PC-3 (cell line): ENCODE measurements at places on chromosomes 5 and 9. TPM values are rescaled to one million over a fixed set of nuclear protein-coding genes. Genes with fewer than 3 reads are reported as not detected.
A peak's percentile ranks its signal among the peaks of the same experiment; 100 is the strongest.

DNA sequence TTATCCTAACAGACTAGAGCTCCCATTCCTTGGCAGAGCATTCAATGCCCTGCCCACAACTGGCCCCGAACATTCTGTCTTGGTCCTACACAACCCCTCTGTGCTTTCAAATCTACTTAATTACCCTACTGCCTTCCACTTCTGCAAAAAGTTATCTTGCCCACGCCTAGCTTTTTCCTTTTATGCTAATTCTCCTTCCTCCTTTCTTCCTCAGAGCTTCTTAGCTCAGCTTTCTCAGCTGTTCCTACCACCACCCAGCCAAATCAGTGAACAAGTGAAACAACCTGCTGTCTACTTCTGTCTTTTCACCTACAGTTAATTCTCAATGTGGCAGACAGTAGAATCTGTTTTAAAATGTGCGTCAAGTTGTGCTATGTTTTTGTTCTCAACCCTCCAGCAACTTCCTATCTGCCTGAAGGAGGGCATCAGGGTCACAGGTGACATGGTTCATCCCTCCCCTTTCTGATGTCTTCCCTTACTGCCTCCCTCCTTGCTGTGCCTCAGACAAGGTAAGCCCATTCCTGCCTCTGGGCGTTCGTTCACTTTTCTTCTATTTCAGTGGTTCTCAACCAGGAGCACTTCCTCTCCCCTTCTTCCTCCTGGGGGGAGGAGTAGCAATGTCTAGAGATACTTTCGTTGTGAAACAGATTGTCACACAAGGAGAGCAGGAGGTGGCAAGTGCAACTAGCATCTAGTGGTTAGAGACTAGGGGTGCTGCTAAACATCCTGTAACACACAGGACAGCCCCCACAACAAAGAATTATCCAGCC lies 1.3 kb upstream of the REEP5 start:
- no peak overlapping the region for H3K27ac ChIP-seq
- H3K27me3 ChIP-seq, result no peaks in the 10 kb centered on the region
- no peaks in the 10 kb centered on the region for H3K36me3 ChIP-seq
- no peak for DNase-seq

GRCh38 chr5:121366515-121366914 lies 485.2 kb upstream of the FTMT start:
- DNase-seq, result peak; percentile 80
- H3K4me3 ChIP-seq, result no peak overlapping the region
- peak overlapping the region; percentile 30; the same call in 1 of the 2 replicates for H3K27ac ChIP-seq
- H3K36me3 ChIP-seq, result no peaks in the 10 kb centered on the region
- H3K27me3 ChIP-seq, result no peaks in the 10 kb centered on the region

DNA sequence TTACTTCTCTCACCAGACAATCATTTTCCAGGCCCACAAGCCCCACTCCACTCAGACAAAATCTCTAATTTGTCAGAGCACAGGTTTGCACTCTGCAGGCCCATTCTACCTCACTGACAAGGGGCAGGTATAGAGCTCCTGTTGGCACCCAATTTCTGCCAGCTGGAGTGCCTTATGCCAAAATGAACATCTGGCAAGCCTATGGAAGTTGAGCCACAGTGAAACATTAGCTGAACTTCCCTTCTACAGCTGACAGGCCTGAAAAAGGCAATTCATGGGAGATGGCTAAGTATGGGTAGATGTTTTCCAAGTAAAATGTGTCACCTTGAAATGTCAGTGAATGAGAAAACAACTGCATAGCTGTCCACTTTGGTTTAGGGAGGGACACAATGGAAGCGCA lies 87.0 kb downstream of the SPOCK1 start:
- H3K27me3 ChIP-seq, result no peaks in the 10 kb centered on the region
- no peak overlapping the region for H3K4me3 ChIP-seq
- no peak for DNase-seq
- H3K4me1 ChIP-seq, result peaks cover 8% of the 10 kb centered on the region; the same call in 1 of the 2 replicates
- no peak overlapping the region for H3K27ac ChIP-seq
- no peaks in the 10 kb centered on the region for H3K36me3 ChIP-seq

DNA sequence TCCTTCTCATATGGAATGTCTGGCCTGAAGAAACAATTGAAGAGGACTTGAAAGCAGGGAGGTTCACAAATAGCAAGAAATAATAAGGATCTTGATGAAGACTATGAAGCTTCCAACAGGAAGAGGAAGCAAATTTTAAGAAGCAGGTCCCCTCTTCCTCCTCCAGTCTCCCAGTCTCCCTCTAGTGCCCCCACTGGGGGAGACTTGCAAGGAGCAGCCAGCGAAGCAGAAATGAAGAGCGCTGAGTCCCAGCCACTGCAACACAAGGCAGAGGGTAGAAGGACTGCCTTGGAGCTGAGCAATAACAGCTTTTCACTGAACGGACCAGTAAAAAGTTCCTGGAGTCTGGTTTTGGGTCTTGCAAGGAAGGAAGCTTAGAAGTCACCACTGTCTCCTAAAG lies 32.6 kb upstream of the ACO1 start:
- H3K36me3 ChIP-seq, result no peaks in the 10 kb centered on the region
- H3K27me3 ChIP-seq, result peaks cover 24% of the 10 kb centered on the region
- H3K27ac ChIP-seq, result no peak overlapping the region
- H3K4me3 ChIP-seq, result no peak overlapping the region

DNA sequence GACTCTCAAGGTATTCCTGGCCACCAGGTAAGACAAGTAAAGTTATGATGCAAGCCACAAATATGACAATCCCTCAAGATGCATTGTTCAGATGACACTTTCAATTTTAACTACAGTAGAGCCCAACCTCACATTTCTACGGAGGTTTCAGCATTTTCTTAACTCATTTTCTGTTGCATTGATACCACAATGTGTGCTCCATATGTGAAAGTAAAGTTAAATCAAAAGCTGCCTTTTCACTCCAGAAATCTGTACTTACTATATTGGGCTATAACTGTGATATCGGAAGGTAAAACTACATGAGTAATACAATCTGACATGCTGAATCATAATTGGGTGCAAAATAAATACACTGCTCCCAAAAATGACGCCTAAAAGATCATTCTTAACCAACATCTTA lies 333.6 kb upstream of the MEF2C start:
- no peaks in the 10 kb centered on the region for H3K27me3 ChIP-seq
- H3K36me3 ChIP-seq, result no peaks in the 10 kb centered on the region
- H3K27ac ChIP-seq, result no peak overlapping the region
- DNase-seq, result no peak
- H3K4me3 ChIP-seq, result no peak overlapping the region
- peaks cover 15% of the 10 kb centered on the region for H3K4me1 ChIP-seq

- H3K4me3 ChIP-seq, result no peak overlapping the region
- DNase-seq, result no peak
- no peaks in the 10 kb centered on the region for H3K36me3 ChIP-seq
- H3K27me3 ChIP-seq, result no peaks in the 10 kb centered on the region
These were observed 230.0 kb downstream of the AGTPBP1 start for GRCh38 chr9:85511746-85512145.

- DNase-seq, result no peak
- no peak overlapping the region for H3K27ac ChIP-seq
- H3K27me3 ChIP-seq, result no peaks in the 10 kb centered on the region
- no peaks in the 10 kb centered on the region for H3K4me1 ChIP-seq
- H3K36me3 ChIP-seq, result no peaks in the 10 kb centered on the region
These were observed 130.4 kb upstream of the RFX3 start for GRCh38 chr9:3656224-3656623.

DNA sequence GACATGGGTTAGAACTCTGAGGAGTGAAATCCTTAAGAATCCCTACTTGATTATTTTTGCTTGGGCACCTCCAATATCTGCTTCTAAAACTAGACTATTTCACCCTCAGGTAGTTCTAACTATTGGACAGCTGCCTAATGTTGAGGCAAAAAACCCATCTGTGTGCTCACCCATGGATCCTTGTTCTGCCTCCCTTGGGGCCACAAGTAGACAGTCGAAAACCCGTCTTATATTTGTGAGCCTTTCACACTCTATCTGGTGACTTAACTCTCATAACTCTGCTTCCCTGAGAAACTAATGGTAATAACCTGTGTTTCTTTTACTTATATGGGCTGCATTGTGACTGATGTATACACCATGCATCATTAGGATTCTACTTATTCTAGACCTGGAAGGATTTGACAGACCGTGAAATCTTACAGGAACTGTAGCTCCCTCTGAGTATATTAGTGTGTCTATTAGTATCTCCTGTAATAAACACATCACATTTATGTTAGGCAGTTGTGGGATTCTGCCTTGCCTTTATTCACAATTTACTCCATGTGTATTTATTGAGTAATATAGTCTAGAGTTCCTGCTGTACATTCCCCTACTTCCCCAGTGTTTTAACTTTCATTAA lies 94.6 kb upstream of the SGCD start:
- H3K27me3 ChIP-seq, result no peaks in the 10 kb centered on the region
- H3K4me1 ChIP-seq, result no peaks in the 10 kb centered on the region
- no peak overlapping the region for H3K4me3 ChIP-seq
- no peak overlapping the region for H3K27ac ChIP-seq
- no peaks in the 10 kb centered on the region for H3K36me3 ChIP-seq

The MIER3 gene
- 5.8 and 6.5 TPM in 2 replicates for total RNA-seq

The SPOCK1 gene
- 8.2 and 9.8 TPM in 2 replicates for total RNA-seq

The PTPN3 gene
- total RNA-seq, result 8.4 and 8.7 TPM in 2 replicates

The FER gene
- 19.4 and 20.2 TPM in 2 replicates for total RNA-seq

The HEMGN gene
- total RNA-seq, result not detected in 2 replicates

The TAF11L5 gene
- total RNA-seq, result not detected in 2 replicates

The OMD gene
- total RNA-seq, result not detected in 2 replicates
